Left renal cortex interstitium (tissue), 4 donors: ENCODE measurements at places on chromosomes 2 and 18. TPM values are rescaled to one million over a fixed set of nuclear protein-coding genes. Genes with fewer than 3 reads are reported as not detected.

Gene HOXD9
- 58.5 TPM for polyA plus RNA-seq

GRCh38 chr2:164717000-164717803, 95.9 kb upstream of the GRB14 start:
- no peak for DNase-seq

GRCh38 chr2:207097278-207097677, 68.5 kb downstream of the KLF7 start:
- no peak for DNase-seq

DNA sequence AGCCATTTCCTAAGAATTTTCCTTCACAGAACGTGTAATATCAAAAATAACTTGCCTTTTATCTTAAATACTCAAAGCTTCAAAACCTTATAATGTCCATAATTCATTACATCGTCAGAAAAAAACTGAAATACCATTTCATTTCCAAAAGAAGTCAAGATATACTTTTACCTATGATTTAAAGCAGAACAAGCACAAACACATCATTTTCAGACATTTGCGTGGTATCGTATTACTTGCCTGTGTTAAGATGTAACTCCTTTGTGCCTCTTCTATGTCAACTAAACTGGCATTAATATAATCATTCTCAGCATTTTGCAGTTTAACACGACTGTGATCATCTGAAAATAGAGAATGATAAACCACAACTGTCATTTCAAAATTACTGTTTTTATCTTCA, 47.5 kb downstream of the PTPN2 start:
- DNase-seq: no peak

GRCh38 chr2:173175222-173175621, 99.6 kb downstream of the MAP3K20 start:
- DNase-seq: no peak

Gene PLGLB2
- 4.7 TPM for polyA plus RNA-seq

DNA sequence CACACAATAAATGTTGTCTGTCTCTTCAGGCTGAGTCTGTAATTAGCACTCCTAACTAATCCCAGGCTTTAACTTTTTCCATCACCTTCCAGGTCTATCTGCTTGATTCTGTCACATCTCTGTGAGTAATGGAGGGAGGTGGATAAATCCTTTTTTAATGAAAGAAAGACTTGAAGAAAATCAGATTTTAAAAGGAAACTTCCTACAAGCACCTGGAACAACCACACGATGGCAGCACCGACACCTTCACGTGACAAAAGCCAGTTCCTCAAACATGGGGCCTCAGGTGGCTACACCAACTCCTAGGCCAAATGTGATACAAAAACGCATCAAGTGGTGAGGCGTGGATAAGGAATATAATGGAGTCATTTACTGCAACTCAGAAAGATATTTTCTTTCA, 41.8 kb downstream of the TGFBRAP1 start:
- DNase-seq: no peak

Gene EHD3
- polyA plus RNA-seq: 25.0 TPM

Gene CTAGE1
- polyA plus RNA-seq: not detected

DNA sequence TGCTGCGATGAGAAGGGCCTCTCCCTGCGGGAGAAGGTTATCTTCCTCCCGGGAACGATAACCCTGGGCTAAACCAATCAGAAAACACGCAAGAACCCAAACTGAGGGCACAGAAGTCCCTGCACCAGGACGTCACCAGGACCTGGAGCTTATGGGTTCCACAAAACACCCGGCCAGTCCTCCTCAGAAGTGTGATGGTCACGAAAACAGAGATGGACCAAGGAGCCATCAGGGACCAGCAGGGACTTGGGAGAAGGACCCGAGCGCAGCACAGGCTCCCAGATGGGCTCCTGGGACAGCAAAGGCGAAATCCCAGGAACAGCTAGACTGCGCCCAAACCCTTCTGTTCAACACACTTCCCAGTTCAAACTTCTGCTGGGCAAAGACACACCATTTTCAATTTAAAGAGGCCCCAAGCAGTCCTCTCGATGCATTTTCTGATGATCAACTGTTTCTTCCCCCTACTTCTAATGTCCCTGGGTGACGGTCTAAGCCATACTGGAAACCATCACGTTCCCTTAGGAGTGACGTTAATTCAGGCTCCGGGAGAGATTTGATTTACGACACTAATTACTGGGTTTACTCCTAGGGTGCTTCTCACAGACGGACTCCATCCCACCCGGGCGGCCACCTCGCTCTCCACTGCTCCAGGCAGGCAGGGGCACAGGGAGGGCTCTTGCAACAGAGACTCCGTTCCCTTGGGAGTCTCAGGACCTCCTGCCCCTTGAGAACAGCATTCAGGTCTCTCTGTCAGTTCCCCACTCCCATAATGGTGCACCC, 29.2 kb downstream of the ZNF516 start:
- DNase-seq: no peak

DNA sequence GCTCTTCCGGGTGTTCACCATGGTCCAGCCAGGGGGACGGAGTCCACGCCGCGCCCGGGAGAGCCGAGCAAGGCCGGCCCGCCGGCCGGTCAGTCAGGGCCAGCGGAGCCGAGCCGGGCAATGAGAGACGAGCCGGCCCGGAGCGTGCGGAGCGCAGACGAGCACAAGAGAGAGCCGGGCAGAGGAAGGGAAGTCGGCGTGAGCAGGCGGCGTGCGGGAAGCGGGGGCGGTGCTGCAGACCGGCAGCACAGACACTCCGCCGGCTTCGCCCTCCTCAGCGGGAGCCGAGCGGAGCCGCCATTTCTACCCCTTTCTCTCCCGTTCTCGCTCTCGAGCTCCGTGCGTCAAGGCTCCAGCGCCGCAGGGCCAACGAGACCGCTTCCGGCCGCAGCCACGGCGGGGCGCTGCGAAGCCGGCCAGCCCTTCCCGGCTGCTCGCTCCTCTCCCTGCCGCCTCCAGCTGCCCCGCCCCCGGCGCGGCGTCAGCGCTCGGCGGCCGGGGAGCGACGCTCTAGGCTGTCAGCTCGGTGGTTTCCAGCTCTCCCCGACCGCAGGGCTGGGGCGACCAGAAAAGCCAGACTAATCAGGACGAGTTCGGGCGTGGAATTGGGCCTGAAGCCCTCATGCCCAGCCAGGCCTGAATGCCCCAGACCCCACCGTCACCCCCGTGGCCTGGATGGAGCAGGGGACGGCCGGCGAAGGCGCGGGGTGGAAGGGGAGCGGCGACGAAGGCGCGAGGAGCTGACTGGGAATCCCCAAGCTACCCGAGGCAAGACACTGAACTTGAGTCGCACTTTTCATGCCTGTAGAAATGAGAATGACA, at the start of gene ATAD2B:
Gene ATAD2B (minus strand): TSS at position 374 of the 822 bp plus-strand sequence. CDS start 353 bp downstream, at position 21.
- peak; percentile 91 for DNase-seq

DNA sequence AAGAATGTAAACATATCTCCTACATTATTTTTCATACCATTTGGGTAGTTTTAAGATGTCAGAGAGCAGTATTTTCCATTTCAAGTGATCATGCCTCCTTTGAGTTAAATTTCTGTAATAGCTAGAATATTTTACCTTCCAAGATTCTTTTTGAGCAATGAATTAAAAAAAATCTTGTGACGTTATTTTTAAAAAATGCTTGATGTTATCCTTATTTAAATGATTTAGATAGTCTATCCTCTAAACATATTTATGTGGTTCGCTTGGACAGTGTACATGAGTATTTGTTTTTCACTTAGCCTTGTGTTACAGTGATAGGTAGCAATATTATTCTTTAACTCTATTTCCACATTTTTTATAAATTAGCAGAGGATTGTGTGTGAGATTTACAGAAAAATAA, 639.2 kb upstream of the CDH2 start:
- DNase-seq: no peak

Gene IL1B
- polyA plus RNA-seq: 0.35 TPM

DNA sequence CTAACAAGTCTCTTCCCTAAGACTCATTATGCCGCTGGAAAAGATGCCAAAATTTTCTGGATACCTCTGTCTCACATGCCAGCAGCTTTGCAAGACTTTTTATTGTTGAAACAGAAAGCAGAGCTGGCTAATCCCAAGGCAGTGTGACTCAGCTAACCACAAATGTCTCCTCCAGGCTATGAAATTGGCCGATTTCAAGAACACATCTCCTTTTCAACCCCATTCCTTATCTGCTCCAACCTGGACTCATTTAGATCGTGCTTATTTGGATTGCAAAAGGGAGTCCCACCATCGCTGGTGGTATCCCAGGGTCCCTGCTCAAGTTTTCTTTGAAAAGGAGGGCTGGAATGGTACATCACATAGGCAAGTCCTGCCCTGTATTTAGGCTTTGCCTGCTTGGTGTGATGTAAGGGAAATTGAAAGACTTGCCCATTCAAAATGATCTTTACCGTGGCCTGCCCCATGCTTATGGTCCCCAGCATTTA, 26.3 kb downstream of the DHRS9 start:
- DNase-seq: no peak

DNA sequence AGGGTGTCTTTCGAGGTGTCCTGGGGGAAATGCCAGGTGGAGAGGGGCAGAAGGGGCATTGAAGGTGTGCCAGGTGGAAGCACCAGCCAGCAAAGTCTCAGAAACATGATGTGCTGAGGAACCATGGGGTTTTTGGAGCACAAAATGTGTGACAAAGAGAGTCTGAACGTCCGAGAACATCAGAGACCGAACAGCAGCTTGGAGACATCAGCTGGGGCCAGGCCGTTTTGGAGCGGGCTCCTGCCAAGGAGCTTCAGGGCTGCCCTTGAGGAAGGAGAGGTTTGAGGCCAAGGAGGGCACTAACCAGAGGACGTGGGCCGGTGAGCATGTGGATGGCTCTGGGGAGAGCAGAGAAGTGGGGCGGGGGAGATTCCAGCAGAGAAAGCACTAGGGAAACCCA, 5.3 kb upstream of the MBP start:
- no peak for DNase-seq

DNA sequence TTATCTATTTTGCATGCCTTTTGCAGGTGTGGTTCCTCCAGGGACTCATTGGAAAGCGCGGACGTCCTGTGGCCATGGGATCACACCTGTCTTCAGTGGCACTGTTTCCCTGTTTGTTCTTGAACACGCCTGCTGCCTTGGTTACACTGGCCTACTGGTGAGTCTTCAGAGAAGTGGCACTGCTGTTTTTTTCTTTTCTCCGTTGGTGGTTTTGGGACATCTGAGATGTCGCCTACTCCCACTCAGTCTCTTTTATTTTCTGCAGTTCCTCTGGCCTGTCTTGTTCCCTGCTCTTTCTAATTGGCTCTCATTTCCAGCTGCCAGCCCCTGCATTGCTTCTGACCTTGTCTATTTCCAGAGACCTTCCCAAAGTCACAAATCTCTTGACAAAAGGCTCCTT, 35.7 kb upstream of the POU3F3 start:
- DNase-seq: no peak

DNA sequence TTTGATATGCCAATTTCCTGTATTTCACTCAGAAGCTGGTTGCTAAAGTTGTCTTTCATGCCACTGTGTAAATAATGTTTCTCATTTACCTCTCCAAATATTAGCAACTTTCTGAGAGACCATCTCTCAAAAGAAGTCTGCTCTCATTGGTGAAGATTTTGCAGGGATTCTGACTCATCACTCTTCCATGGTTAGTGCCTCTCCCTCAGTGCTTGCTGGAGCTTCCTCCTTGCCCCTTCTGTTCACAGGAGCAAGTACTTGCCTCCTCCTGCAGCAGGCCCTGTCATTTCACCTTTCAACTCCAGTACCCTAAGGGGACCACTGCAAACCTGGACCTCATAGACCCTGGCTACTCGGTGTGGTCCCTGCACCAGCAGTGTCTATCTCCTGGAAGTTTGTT, 168.8 kb downstream of the ZNF385B start:
- DNase-seq: no peak

- DNase-seq: no peak
These were observed 2.7 kb downstream of the VSNL1 start for GRCh38 chr2:17543131-17543660.

- no peak for DNase-seq
These were observed 437.7 kb upstream of the HNRNPA3 start for GRCh38 chr2:176774766-176775451.

- DNase-seq: no peak
These were observed 20.2 kb downstream of the PSTPIP2 start for GRCh38 chr18:46051731-46052461.

DNA sequence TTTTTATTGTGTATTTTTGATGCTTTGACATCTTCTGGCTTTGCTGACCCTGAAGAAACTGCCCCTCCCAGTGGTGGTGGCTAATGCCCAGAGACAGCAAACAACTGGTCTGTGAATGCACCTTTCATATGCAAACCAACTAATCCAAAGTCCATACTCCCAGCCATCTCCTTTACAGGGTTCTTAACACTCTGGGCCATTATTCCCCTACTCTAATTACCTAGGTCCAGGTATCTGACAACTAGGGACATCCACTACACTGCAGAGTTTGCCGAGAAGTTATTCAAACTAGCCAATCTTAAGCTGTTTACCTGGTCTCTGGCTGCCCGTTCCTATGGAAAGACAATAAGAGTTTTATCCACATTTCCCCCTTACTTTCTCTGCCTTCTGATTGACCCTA, 73.6 kb downstream of the FSHR start:
- DNase-seq: no peak

Gene CYP1B1
- 78.4 TPM for polyA plus RNA-seq

DNA sequence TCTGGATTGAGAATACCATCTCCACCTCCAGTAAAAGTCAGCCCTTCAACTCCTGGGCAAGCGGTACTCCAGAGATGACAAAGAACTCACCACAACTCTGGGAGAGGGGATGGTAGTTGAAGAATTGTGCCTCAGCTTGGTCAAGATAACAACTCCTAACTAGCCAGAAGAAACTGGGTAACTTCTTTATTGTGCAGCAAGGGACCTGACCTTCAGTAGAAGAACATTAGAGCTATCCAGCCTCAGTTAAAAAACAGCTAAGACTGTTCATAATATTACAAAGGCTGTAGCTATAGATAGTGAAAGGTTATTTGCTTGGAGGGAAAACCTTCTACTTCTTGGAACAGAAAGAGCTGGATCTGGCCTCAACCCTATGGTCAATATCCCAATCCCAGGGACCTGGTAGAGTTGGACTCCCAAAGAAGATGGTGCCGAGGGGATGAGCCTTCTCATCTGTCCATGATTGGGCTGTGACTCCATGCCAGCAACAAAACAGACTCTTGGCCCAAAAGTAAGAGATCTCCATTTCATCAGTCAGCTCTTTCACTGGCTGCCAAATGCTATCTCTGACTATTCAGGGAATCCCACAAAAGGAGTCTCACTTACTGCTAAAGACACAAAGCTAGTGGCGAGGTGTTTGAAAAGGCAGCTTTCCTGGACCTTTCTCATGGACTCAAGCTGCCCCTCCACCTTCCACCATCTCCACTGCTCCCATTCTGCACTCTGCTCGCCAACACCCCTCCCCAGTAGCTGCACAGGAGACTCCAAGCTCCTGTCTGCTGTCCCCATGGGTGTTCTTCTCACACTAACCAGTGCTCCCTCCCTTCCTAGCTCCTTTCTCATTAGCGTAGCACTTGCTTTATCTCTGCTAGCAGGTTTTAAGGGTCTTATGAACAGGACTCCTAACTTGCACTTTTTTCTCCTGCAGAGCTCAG, 145.8 kb downstream of the CAPN13 start:
- DNase-seq: no peak

Gene RAB31
- polyA plus RNA-seq: 32.1 TPM

Gene AQP12A
- 1.5 TPM for polyA plus RNA-seq

DNA sequence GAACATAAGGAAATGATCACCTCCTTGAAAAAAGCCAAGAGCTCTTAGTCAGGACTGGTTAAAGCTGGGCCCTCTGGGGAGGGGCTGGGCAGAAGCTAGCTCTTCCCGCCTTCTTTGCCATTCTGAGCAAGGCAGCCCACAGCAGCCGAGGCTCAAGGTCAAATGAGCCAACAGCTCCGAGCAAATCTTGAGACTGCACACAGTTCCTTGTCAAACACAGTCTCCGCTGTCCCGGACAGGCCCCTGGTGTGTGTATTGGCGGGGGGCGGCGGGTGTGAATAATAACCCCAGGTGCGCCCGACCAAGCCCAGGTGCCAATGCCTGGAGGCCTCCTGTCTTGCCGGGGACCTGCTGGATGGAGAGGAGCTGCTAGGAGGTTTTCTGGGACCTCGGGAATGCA, 46.4 kb upstream of the ACAA2 start:
- no peak for DNase-seq
